Cortex of kidney (tissue), 1 donor: ENCODE measurements at places on chromosomes 11 and 22.

DNA sequence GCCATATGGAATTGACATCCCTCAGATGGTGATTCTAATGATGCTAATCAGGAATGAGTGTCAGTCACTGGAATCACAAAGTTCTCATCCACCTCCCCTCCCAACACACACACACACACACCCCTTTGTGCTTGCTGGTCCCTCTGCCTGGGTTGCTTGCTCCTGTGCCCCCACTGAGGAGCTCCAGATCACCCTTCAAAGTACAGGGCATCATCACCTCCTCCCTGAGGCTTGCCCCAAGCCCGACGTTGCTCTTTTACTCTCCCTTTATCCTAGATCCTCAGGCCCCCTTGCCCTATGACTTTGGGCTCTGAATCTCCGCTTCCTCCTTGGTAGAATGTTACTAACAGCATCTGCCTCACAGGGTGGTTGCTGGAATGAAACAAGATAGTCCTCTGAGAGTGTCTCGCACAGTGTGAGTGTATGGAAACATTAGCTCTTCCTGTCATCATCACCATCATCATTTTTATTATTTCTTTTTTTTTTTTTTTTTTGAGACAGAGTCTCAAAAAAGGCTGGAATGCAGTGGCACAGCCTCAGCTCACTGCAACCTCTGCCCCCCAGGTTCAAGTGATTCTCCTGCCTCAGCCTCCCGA is 3.4 kb downstream of the TOM1 start:
- DNase-seq: no peak

DNA sequence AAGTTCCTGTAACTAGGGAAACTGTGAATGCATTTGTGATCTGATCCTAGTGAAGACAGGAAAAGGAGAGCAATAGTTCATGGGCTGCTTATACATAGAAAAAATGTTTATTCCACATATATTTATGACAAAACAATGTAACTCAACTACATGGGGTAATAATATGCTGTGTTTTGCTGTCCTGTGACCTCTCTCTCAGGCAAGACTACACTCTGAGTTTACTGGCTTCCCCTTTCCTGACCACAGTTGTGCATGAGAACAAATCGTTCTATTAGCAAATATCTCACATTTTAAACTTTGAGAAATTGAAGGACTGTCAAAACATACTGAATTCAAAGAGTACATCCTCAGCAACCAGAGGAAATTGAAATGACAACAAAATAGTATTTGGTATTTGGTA is 161.9 kb upstream of the TRPC6 start:
- no peak for DNase-seq

DNA sequence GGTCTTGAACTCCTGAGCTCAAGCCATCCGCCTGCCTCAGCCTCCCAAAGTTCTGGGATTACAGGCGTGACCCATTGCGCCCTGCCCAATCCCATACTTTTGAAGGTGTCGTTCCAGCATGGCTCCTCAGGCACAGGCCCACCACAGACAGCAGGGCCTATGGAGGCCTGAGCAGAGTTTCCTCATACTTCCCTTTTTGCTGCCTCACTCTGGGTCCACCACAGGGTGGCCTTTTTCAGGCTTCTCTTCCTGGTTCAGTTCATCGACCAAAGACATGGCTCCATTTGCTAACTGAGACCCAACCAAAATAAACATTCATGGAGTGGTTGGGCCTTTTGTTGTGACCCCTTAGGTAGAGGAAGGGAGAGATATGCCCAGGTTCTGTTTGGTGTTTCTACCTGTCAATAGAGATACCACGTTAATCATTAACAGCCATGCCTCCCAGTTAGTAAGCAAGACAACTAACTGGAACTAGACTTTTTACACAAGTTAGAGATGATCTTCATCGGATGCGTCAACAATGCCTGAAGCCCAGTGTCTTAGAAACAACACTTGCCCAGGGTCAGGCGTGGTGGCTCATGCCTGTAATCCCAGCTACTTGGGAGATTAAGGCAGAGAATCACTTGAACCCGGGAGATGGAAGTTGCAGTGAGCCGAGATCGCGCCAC is 35.1 kb downstream of the TRIOBP start:
- no peak for DNase-seq

GRCh38 chr22:30866216-30866615 is 102.4 kb downstream of the MORC2 start:
- DNase-seq: no peak

DNA sequence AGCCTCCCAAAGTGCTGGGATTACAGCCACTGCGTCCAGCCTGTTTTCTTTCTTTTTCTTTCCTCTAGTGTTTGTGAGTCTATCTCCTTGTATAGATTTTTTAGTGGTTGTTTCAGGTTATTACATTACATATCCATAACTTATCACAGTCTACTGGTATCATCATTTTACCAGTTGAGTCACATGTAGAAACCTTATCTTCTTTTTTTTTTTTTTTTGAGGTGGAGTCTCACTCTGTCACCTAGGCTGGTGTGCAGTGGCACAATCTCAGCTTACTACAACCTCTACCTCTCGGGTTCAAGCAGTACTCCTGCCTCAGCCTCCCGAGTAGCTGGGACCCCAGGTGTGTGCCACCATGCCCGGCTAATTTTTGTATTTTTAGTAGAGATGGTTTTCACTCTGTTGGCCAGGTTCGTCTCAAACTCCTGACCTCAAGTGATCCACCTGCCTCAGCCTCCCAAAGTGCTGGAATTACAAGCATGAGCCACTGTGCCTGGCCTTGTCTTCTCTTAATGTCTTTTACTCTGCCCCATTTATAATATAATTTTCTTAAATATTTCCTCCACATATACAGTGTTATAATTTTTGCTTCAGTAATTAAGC is 11.0 kb downstream of the CDC45 start:
- no peak for DNase-seq

DNA sequence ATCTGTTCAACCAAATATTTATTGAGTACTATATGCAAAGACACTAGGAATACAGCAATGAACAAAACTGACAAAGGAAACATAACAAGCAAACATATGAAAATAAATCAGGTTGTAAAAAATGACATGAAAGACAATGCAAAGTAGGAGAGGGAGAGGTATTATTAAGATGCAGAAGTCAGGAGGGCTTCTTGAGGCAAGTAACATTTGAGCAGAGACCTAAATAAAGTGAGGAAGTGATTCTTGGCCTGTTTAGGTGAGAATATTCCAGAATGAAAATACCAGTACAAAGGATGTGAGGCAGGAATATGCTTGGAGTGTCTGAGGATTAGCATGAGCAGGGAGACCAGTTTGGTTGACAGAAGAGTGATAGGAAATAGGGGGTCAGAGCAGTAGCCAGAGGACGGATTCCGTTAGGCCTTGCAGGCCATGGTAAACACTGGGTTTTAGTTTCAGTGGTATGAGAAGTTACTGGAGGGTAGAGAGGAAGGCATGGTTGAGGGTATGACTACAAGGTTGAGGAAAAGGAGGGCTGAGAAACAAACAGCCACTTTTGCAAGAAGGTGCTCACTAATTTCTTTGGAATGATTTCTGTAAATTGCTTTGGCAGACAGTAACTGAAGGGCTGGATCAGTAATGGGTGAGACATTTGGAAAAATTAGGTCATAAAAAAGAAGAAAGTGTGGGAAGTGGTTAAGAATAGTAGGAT is 191.9 kb downstream of the SWAP70 start:
- DNase-seq: no peak

DNA sequence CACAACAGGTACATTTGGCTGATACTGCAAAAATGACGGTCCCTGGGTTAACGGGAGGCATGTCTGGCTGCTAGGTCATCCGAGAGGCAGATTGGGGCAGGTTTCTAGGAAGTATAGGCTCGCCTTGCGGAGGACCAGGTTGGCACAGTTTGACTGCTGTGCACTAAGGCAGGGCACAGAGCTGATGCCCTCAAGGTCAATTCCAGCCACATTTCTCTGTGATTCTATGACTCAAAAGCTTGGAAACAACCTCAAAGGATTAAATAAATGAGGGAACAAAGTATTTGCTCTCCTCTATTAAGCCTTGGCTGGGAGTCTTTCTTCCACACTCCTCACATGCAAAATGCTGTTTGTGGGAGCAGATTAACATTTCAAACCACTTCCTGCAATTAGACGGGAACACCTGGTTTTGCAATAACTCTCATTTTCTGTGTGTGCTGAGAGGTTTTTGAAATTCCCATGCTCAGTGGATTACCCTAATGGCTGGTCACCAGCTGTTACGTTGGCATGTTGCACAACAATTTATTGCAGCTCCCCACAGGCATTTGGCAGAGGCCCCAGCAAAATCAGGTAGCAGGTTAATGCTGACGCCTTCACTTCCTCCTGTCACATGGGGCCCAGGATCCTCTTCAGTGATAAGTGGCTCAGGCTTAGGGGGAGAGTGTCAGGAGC is 61.0 kb upstream of the PLET1 start:
- no peak for DNase-seq

GRCh38 chr11:97537407-97538150 is 1147.8 kb downstream of the JRKL start:
- no peak for DNase-seq

- DNase-seq: no peak
These were observed 308.0 kb upstream of the ZC3H12C start for GRCh38 chr11:109785198-109785597.

DNA sequence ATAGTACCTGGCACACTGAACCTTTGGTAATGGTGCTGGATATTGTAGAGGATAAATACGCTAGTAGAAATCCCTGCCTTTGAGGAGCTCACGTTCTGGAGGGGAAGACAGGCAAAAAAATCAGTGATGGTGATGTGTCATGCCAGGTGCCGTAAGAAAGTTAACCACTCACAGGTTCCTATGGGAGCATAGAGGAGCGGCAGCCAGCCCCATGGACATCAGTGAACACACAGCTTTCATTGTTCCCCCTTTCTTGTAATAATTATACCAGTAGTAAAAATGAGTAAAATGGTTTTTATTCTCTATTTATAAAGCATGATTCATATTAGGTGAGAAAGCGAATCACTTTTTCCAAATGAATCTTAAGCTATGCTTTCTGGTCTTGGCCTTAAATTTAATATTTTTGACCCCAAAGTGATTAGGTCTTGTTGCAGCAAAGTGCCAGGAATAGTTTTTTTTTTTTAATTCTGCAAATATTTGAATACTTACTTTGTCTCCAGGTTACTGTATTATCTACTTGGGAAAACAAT is 57.9 kb downstream of the UVRAG start:
- DNase-seq: no peak

DNA sequence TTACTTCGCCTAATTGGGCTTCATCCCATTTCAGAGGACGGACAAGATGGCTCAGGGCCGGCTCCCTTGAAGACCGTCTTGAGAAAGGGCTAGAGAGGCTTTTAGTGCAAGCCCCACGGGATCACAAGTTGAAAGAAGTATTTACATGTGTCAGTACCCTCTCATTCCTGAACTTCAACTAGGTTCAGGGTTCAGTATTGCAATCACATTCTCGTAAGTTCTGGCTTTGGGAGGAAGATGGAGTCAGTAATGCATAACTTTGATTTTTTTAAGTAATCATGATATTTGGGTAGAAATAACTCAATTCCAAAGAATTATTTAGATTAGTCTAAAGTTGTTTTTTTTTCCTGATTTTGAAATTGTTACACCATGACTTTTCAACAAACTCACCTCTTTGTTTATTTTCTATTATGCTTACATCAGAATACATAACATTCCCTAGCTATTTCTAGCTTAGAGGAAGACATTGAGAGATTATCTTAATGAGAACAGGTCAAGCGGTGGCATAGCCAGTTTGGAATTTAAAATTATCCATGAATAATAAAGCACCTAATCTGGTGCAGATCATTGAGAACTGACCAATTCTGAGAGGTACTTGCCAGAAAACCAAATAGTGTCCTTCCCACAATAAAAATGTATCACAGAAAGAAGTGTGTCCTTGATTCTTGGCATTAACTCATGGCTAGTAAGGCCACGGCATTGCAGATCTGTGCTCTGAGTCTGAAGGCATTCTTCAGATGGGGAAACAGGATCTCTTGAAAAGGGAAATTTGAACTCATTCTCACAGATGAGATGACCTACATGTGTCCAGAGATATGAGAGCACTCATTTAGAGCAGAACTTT is 92.1 kb upstream of the BLID start:
- no peak for DNase-seq

DNA sequence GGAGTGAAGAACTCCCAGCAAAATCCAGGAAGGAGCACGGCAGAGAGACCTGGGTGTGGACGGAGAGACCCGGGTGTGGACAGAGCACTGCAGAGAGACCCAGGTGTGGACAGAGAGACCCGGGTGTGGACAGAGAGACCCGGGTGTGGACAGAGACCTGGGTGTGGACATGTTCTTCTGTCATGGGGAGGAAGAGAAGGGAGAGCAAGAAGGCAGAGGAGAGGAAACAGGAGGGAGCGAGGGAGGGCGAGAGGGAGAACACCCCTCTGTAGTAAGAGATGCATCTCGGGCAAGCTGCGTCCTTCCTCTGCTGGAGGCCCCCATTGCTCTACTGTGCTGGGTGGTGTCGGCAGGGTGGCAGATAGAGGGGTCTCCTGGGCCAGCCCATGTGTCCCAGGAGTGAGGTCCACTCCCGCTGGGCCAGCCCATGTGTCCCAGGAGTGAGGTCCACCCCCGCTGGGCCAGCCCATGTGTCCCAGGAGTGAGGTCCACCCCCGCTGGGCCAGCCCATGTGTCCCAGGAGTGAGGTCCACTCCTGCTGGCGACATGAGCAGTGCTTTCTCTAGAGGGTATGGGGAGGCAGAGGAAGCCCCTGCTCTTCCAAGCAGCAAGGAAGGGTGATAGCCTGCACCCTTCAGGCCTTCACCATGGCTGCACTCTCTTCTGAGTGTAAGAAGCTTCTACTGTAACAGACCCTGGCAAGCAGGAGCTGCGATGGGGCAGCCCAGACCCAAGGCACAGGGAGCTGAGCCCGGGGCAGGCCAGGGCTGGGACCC is 934.2 kb downstream of the BRD1 start:
- no peak for DNase-seq

GRCh38 chr22:20472629-20473442 is 22.8 kb downstream of the KLHL22 start:
- DNase-seq: no peak

- DNase-seq: no peak
These were observed 75.7 kb downstream of the GRAMD1B start for GRCh38 chr11:123505546-123506299.

GRCh38 chr11:74169738-74170458 is 904 bp downstream of the C2CD3 start:
- no peak for DNase-seq

DNA sequence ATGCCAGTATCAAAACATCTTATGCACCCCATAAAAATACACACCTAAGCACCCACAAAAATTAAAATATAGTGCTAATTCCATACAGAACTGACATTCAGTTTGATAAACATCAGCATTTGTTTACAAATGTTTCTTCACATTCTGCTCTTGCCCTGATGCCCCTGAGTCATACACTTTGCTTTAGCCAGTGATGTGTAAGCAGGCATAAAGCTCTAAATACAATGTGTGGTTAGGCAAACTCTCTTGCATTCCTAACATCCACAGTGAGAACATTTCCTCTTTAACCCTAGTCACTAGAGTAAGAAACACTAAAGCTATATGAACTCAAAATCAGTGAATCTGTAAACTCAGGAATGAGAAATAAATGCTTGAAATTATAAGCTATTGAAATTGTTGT is 1060.7 kb downstream of the FAM181B start:
- no peak for DNase-seq

- DNase-seq: no peak
These were observed 8.2 kb upstream of the MYEOV start for GRCh38 chr11:69285766-69286165.
